ENCODE measurements at places on chromosomes 3 and 15.

- DNase-seq = no peak
These were observed 94.1 kb downstream of the ASB7 start for GRCh38 chr15:100696452-100696851.

GRCh38 chr3:123618076-123618708 is 33.3 kb upstream of the HACD2 start:
- no peak for DNase-seq

DNA sequence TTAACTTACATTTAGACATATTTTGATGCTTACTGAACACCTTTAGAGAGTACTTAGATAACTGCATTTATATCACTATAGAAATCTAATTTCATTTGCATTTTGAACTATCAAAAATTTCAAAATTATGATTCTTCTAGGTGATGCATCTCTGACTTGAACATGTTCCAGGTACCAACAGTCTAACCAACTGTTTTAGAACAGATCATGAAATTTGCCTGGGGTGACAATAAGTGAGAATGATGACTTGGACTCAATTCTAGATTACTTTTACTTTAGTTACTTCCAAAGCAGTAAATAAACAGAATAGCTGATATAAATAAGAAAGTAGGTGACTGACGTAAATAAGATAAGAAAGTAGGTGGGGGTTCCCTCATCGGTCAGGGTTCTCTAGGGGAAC is 307.8 kb downstream of the BCHE start:
- DNase-seq = no peak

DNA sequence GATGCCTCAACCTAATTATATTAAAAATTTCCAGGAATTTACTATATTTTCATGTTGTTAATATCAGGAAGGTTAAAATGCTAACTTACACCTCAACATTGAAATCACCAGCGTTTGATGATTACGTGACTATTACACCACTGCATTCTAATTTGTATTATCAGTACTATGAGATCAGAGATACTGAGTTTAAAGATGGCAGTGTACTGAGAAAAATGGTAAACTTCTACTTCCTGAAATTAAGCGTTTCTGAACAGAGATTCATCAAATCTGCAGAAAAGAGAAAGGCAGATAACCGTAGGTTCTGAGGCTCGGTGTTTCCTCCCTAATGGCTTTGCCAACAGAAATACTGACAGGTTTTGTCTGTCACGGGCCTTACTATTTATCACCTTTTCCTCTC is 69.9 kb downstream of the CRTC3 start:
- DNase-seq = no peak

GRCh38 chr3:30448450-30449289 is 157.7 kb upstream of the TGFBR2 start:
- DNase-seq = no peak

- DNase-seq = no peak
These were observed 98.3 kb upstream of the ALDH1A3 start for GRCh38 chr15:100781061-100781960.

GRCh38 chr3:97871801-97872524 is 50.2 kb downstream of the CRYBG3 start:
- DNase-seq = no peak

DNA sequence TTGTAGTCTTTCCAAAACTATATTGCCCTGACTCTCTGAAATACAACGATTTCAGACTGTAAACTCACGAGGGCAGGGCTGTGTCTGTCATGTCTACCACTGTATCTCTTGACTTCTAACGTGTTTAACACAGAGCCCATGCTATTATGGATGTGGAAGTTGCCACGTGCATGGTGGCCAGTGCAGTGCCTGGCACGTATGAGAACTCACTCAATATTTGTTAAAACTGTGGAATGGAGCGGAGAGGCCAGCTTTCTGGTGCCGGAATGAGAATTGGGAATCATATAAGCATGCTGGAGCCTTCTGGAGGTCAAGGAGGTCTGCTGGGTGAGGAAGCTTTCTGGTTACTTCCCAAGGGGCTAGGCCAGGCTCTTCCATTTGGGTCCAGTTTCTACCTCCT is 220.6 kb upstream of the LYSMD4 start:
- DNase-seq = no peak

GRCh38 chr3:77040216-77040615 is 317 bp downstream of the ROBO2 start:
- DNase-seq = peak; percentile 75

DNA sequence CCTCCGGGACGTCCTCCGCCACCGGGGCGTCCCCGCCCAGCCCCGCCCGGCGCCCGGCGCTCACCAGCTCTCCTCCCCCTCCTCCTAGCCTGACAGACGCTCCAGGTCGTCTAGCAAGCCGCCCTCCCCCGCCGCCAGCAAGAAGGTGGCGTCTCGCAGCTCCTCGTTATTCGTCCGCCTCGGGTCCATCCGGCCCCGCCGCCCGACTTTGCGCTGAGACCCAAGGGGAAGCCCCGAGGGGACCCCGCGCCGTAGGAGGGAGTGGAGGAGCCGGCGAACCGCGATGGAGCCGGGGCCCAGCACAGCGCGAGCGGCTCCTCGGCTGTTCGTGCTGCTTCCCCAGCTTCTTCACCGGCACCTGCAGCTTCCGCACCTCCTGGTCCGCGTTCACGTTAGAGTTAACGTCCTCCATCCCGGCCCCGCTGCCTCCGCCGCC is 26.3 kb upstream of the MTHFS start:
- no peak for DNase-seq

DNA sequence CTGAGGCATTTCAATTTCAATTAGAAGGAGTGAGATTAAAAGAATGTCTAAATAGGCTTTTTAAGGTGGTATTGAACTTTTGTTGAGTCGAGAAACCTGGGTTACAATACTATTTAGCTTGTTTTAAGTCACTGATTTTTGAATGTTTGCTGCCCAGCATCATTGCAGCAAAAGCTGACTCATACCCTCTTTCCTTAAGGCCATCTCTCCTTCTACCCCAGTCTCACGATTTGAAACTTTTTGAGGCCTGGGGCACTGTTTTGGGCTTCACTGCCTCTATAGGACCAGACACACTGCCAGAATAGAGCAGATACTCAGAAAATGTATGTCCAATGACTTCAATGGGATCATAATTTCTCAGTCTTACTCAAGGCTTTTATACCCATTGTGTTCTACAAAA is 319.6 kb upstream of the TGFBR2 start:
- DNase-seq = no peak

- no peak for DNase-seq
These were observed 154.1 kb downstream of the LSAMP start for GRCh38 chr3:116291141-116291540.

- DNase-seq = no peak
These were observed 218.4 kb upstream of the LINGO1 start for GRCh38 chr15:77851086-77851485.

- no peak for DNase-seq
These were observed 49.0 kb upstream of the TP63 start for GRCh38 chr3:189582179-189582578.

DNA sequence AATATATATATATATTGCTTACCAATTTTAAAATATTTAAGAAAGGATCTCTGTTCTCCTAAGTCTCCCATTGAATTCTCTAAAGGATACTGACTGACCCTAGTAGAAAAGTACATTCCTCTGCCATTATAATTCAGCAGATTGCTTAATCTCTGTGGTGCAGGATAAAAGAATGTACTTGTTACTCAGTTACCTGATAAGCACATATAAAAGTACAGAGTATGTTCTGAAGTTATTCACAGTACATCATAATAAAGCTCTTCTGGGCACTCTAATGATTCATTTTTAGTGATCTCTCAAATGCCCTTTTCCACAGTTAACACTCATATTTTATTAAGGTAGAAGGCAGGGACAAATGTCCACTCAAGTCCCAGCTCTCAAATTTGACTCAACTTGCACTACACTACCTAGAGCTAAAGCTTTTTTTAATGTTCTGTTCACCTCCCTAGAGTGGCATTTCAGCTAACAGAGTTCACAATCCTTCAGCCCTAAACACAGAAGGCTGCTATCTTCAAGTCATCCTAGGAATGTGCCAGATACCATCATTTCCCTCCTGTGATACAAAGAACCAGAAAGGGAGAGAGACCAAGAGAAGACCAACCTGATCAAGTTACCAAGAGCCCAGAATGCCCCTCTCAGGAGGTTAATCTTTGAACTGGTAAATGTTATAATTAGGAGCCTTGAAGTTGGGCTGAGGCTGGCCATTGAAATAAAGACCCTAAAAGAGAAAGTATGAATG is 53.3 kb downstream of the MEIS2 start:
- no peak for DNase-seq

- no peak for DNase-seq
These were observed 47.6 kb downstream of the SLMAP start for GRCh38 chr3:57803647-57804081.

DNA sequence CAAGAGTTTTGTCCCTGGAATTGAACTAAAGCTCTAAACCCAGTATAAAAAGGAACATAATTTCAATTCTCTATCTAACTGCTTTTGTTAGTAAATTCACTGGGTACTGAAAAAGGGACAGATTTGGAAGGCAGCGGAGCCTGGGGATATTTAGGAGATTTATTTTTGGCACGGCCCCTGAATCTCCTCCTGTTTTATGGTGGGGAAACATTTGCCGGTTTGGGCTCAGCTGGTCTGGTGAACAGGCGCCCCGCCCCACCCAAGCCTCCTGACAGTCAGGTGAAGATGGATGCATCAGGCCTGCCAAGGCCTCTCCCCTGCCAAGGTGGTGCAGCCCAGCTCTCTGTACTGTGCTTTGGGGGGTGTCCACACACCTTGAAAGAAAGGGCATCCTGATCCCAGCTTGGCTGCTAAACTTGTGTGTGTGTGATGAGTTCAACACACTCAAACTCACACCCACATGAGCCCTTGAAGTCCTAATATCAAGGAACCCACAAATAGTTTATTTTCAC is 46.3 kb downstream of the EBLN2 start:
- DNase-seq = no peak

DNA sequence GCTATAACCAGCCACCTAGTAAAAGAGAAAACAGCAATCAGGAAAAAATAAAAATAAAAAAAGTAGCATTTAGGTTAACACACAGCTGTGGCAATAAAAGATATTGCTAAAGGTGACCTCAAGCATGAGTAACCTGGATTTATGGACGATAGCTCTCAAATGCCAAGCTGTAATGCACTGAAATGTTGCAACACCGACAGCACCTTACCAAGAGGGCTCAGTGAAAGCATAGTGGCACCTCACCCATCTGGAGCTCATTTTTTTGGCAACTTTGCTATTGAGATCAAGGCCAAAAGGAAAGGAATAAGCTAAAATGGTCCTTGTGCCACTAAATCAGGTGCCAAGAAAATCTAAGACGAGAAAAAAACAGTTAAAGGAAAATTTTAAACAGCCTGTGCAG is 2.5 kb downstream of the HACD2 start:
- DNase-seq = no peak

GRCh38 chr3:169619793-169620192 is 43.7 kb downstream of the MECOM start:
- DNase-seq = no peak

DNA sequence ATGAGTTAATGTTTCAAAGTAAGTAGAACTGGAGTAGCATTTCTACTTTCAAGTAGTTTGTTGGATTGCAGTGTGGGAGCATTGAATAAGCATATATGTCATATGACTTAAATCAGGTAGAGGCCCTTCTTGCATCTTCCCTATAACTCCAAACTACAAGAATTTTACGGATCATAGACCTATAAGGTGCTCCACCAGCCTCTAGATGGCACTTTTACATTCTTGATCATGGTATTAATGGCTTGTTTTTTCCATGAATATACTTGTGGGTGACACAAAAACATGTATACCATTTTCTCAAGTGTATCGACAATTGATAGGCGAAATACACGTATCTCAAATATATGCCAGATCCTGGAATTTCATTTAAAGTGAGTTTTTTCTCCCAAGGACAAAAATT is 311.1 kb downstream of the ZPLD1 start:
- DNase-seq = no peak

- DNase-seq = no peak
These were observed 150.4 kb downstream of the RTP4 start for GRCh38 chr3:187518616-187519015.

GRCh38 chr15:28912422-28912821 is 26.6 kb downstream of the APBA2 start:
- DNase-seq = no peak

- DNase-seq = no peak
These were observed 5.8 kb upstream of the TATDN2 start for GRCh38 chr3:10242182-10243065.

- DNase-seq = no peak
These were observed 183.8 kb upstream of the THBS1 start for GRCh38 chr15:39396979-39397615.
